ENCODE measurements at places on chromosomes 4 and X. TPM values are rescaled to one million over a fixed set of nuclear protein-coding genes. Genes with fewer than 3 reads are reported as not detected.

- peak; percentile 77 for DNase-seq
These were observed 30.6 kb downstream of the PTTG2 start for GRCh38 chr4:37990731-37991245.

DNA sequence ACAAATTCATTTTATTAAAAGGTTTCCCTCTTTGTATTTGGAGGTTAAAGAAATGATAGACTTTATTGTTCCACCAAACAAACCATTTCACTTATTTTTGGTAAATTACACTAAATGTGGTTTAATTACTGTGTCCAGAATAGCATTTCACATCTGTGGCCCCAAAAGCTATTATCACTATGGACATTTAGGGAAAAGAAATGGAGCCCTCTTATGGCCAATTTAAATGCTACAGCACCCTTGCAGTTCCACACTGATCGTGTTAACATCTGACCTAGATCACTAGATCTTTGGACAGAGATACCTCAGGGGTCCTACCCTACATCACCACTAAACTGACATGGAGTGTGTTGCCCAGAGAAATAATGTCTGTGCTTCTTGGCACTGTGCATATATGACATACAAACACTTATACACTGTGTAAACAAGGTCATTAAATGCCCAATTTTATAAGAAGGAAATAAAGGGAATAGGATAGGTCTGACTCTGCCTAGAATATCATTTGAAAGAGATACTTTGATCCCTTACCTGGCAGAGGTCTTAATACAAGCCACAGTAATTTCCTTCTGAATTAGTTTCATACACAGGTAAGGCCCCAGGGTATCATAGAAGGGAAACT is 163.9 kb downstream of the KDR start:
- peak; percentile 34 for DNase-seq

DNA sequence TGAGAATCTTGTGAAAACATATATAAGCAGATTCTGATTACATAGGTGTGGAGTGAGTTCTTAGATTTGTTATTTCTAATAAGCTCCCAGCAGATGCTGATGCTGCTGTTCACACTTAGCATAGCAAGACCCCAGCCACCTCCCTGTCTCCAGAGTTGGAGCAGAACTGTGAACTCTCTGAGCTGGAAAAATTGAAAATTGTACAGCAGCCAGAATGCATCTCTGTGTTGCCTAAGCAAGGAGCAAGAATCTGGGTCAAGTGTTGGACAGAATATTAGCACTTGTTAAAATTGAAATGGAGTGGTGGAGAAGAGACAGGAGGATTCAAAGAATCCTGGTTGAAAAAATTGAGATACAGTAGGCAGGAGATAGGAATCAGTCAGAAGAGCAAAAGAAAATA is 146.6 kb upstream of the FAM47C start:
- no peak for DNase-seq

Gene TLR8
- total RNA-seq = not detected

Gene C4orf51
- total RNA-seq = not detected

Gene KCND1
- total RNA-seq = 8.8 TPM

Data from OCI-LY7 (cell line).